Activated CD4-positive, alpha-beta T cell treated with anti-CD3 and anti-CD28 coated beads for 36 hours (primary cell): ENCODE measurements at places on chromosomes 11 and 22. TPM values are rescaled to one million over a fixed set of nuclear protein-coding genes. Genes with fewer than 3 reads are reported as not detected.

DNA sequence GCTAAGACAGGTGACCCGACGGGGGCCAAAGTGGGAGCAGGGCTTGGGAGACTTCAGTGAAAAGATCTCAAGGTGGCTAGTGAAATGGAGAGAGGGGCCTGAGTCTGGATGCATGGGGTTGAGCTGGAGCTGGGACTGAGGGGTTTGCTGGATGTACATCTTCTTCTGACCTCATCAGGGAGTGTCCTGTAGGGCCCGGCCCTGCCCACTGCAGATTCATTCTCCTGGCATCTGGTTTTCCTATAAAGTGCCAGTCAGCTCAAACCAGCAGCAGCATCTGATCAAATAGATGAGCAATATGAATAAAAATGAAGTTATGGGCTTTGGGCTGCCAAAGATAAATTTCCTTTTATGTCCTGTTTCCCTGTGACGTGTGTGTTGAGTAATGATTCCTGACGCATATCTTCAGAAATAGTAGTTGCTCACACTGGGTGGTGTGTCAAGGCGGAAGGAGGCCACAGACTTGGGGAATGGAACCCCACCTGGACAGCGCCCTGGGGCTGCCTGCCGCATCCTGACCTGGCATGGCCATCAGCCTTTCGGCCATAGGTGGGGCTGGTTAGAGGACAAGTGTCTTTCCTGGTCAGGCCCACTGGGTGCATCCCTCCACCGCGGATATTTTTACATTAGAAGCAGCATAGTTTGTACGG is 135.4 kb downstream of the OSBP2 start:
- no peak for DNase-seq

- peak; percentile 83 for DNase-seq
Measured at GRCh38 chr11:3853899-3854659, 1.4 kb upstream of the STIM1 start.

DNA sequence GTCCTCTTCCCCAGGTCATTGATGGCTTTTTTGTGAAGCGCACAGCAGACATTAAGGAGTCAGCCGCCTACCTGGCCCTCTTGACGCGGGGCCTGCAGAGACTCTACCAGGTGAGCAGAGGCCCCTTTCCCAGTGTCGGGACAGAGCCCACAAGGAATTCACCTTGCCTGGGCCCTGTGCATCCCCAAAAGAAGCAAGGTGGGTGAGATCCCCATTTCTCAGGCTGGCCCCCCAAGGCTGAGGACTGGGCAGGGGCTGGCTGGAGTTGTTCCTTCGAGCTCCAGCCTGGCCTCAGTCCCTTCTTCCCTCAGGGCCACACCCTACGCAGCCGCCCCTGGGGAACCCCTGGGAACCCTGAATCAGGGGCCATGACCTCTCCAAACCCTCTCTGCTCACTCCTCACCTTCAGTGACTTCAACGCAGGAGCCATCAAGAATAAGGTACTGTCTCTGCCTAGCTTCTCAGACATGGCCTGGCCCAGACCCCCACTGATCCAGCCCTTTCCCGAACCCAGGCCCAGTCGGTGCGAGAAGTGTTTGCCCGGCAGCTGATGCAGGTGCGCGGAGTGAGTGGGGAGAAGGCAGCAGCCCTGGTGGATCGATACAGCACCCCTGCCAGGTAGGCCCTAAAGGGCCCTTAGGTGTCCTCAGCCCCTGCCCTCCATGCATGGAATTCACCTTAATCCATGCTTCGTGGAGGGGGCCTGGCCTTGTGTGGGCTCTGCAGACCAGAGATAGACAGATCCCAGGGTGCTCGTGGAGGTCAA is 4.7 kb downstream of the MUS81 start:
- no peak for DNase-seq

MAP6 gene
- total RNA-seq = not detected
